ENCODE measurements at places on chromosomes 2 and 18.

- DNase-seq = peak; percentile 49
These were observed 23.3 kb upstream of the ROCK1 start for GRCh38 chr18:21134895-21135294.

GRCh38 chr2:239230318-239231052 lies 170.3 kb downstream of the HDAC4 start:
- DNase-seq = no peak

DNA sequence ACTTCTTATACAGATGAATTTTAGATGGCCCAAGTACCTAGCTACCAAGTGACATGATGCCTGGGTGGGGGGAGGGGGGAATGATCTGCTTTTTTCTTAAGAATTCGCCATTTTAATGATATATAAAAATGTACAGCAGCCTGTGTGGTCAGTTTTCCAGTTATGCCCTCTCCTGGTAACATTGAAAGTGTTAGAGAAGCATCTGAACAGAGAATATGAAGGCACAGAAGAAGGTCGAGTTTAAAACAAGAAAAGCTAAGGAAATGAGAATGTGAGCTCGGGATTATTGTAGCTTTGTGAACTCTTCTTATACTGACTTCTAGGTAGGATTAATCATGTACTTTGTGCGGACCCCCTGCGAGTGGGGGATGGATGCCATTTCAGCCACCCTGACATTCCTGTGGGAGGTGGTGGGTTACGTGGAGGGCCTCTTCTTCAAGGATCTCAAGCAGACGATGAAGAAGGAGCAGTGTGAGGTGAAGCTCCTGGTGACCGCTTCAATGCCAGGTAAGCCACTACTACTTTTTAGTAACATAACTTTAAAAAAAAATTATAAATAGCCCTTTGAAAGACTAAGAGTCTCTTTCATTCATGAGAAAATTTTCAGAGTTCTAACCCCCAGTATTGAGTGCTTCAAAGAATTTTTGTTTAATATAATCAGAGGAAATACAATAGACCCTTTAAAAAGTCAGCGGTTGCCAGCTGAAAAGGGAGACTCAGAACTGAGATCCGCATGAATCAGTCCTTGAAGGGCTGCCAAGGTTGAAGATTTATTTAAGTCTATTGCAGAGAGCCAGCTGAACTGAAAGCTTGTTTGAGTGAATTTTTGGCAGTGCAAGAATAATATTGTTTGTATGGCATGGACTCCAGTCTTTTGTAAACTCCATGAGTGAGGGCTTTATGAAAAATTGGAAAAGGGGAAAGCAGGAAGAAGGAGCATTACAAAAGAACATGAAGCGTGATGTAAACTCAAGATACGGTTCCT lies 68.6 kb upstream of the RPE start:
- DNase-seq = peak; percentile 85

- peak; percentile 77 for DNase-seq
These were observed 107.8 kb downstream of the MBD2 start for GRCh38 chr18:54116541-54117257.

DNA sequence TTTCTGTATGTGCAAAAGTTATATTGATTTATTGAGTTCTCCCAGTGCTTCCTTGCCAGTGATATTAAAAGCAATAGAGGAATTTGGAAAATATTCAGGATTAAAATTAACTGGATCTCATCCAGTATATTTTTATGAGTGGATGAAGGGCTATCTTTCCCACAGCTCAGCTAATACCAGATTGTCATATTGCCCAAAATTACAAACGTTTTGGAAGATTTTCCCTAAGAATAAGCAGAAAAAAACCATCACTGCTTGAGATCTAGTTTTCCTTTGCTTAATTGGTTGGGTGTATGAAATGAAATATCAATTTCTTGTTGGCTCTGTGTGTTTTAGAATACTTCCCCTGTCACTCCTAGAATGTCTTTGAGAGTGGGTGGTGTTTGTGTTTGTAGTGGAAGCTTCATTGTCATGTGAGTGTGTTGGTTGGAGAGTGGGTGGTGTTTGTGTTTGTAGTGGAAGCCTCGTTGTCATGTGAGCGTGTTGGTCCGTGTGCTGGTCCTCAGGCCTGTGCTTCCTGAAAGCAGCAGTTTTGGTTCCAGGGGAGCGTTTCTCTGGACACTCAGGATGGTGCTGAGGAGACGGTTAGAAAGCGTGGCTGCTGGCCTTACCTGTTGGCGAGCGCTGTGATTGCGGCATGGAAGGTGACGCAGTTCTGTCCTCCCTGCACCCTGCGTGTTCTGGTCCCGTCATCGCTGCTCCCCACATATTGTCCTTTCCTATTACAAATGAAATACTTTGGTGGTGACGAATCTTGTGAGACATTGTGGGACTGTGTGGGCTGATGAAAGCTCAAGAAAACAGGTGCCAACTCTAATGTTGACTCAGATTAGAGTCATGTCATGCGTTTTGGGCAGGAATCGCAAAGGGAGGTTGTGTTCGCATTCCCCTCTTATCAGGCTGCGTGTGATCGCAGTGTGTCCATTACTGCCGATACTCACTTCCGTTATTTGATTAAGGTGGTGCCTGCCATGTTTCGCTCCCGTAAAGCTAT lies 12.4 kb downstream of the ASB1 start:
- DNase-seq = peak; percentile 90

DNA sequence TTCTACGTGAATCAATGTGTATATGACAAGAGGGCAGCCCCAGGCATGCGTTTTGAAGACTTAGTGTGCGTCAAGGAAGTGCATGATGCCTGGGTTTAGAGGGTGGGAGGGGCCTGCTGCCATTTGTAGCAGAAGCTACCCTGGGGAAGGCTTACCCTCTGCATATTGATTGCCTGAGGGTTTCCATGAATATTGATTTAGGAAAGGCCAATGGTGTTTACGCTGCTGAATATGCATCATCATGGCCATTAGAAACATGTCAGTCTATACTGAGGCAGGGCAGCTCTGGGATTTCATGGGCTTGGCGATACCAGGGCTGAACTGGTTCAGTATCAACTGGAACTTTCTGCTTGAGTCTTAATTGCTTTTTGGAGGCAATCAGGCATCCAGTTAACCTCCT lies 259.3 kb downstream of the DCDC2C start:
- no peak for DNase-seq

- DNase-seq = no peak
These were observed 238.8 kb upstream of the MYT1L start for GRCh38 chr2:2569836-2570235.

- DNase-seq = no peak
These were observed 322.2 kb downstream of the ETAA1 start for GRCh38 chr2:67719351-67719750.

DNA sequence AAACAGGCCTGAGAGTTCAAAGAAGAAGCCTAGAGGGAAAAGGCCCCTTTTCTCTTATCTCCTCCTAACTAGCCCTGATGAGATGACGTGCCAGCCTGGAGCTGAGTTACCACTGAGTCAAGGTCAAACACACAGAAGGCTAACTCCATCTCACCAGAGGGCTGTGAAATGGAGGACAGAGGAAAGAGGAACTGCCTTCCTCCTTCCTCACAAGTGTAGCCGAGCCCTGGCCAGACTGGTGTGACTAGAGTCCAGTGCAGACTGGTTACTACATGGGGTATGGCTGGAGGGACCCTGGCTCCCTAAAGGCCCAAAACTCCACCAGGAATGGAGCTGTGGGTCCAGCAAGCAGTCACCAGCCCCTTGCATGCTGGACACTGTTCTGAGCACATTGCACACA lies 35.7 kb upstream of the GYPC start:
- no peak for DNase-seq

- DNase-seq = no peak
These were observed 69.2 kb downstream of the B3GNT2 start for GRCh38 chr2:62265106-62265505.

DNA sequence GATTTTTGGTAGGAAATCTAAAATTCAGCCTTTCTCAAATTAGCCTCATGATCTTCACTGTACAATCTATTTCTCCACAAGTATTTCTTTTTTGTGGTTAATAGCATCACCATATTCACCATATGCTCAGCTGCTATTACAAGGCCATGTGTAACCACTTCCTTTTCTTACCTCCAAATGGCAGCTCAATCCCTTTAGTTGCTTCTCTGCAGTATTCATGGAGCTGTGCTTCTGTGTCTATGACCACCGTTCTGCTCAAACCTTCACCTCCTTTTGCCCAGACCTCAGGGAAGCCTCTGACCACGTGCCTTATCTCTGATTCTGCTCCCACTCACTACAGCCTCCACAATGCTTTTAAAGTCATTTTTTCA lies 126.7 kb upstream of the TMEM200C start:
- peak; percentile 28 for DNase-seq

- DNase-seq = peak; percentile 6
These were observed 321.5 kb upstream of the FSIP2 start for GRCh38 chr2:185417111-185417510.

GRCh38 chr18:28514699-28515098 lies 337.8 kb upstream of the CDH2 start:
- no peak for DNase-seq

GRCh38 chr2:112698834-112699515 lies 21.8 kb upstream of the NT5DC4 start:
- no peak for DNase-seq

- DNase-seq = no peak
These were observed 166.7 kb downstream of the FHOD3 start for GRCh38 chr18:36464126-36464651.

DNA sequence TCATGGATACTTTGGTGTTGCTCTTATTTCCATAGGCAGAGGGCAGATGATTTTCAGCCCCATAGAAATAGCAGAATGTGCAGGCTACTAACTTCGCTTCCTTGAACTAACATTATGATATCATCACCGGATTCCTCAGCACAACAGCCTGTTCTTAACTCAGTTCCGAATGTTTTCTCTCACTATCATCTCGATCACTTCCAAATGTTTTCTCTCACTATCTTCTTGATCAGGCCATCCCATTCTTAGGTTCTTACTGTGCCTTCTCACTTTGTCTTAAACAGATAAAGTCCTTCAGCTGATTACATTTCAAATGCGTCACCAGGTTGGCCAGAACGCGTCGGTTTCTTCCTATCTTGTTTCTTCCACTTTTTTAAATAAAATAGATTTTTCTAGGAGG lies 11.4 kb upstream of the MBD2 start:
- DNase-seq = no peak

DNA sequence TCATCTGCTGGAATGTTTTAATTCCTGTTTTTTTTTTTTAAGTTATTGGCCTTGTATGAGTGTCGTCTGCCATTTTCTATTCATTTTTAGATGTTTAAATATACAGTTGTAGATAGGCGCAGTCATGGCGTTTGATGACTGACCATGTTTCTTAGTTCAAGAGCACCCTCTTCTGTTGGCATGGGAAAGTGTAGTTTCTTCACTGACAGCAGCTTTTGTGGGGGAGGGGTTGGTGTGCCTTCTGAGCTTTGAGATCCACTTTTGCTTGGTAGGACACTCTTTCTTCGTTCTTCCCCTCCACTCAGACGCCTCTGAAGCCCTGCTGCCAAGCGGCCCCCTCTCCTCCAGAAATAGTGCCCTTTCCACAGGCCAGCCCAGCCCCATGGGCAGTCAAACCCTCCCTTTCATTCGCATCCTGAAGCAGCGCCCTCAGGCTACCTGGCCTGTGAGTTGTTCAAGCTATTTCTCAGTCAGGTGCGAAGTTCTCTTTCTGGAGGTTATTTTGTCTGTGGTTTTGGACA lies 492.0 kb downstream of the TNS1 start:
- peak; percentile 95 for DNase-seq

DNA sequence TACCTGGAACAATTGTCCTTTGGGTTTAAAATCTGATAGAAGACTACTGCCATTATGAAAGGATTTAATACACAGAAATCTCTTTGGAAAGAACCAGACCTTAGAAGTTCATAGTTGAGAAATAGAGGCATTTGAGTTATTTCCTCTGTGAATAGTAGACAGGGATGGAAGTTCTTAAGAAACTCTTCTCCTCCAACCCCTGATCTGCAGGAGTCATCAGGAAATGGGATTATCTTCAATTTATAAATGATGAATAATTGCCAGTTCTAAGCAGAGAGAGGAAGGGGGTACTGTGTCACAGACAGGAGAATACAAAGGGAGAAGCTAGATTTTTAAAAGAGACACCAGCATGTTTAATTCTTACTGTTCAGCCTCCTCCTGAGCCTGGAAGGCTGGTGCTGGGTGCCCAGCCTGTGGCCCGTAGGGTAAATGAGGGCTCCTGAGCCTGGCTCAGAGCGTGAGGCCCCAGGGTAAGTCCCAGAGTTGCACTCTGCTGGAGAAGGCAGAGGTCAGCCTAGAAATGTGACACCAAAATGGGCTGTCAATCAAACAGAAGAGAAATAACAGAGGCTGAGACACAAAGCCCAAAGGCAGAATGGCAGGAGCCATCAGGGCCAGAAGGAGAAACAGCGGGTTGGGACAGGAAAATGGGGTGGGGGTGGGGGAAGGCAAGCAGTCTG lies 58.2 kb upstream of the PKDCC start:
- DNase-seq = peak; percentile 76

- DNase-seq = no peak
These were observed 28.2 kb downstream of the GREB1 start for GRCh38 chr2:11562011-11562410.

- DNase-seq = peak; percentile 90
These were observed 57.4 kb upstream of the PGAP1 start for GRCh38 chr2:196983934-196984333.

DNA sequence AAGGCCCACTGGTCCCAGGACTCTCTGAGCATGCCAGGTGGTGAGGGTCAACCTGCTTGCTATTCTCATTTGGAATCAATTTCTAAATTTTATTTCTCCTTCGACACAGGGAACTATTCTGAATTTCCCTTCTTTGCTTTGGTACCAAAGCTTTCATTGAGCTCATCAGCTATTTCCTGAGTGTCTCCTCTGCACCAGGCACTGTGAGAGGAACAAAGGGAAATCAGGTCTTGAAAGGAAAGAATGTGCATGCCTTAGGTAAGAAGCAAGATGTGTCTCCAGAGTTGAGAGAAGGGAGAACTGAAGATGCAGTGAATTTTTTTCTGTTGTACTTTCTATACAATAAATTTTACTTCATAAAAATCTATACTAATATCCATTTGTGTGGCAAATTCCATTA lies 17.9 kb downstream of the SPATS2L start:
- DNase-seq = no peak

GRCh38 chr2:27901234-27901633 lies 10.7 kb downstream of the BABAM2 start:
- DNase-seq = peak; percentile 20

- peak; percentile 91 for DNase-seq
These were observed 42.2 kb downstream of the BIN1 start for GRCh38 chr2:127064642-127065250.

GRCh38 chr2:73385123-73385503 lies 523 bp upstream of the ALMS1 start:
- no peak for DNase-seq

DNA sequence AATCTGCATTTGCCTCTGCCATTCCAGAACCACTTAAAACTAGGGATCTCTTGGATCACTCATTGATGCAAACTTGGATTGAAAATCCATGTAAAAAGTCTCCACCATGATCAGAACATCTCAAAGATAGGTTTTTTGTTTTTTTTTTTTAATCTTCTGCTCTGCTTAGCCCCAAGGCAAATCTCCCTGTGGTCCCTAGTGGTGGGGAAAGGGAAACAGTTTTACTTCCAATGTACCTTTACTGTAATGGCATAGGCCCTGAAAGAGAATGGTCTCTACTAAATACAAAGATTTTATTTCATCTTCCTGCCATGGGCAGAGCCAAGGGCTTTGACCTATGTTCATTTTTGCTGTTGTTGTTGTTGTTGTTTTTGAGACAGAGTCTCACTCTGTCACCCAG lies 78.4 kb downstream of the KANSL1L start:
- no peak for DNase-seq

- DNase-seq = no peak
These were observed 129.2 kb upstream of the ERBB4 start for GRCh38 chr2:212667751-212668316.

- peak; percentile 83 for DNase-seq
These were observed 92.1 kb downstream of the RNF144A start for GRCh38 chr2:7009207-7009911.

Measured in choroid plexus epithelial cell (primary cell).